CMK (cell line): ENCODE measurements at places on chromosomes 3 and 15.

GRCh38 chr3:119628816-119629445, 31.2 kb downstream of the PLA1A start:
- no peak for DNase-seq

GRCh38 chr3:160061525-160061924, 72.9 kb downstream of the IL12A start:
- no peak for DNase-seq

- no peak for DNase-seq
Observed at GRCh38 chr15:73727330-73727976, 25.7 kb downstream of the INSYN1 start.

DNA sequence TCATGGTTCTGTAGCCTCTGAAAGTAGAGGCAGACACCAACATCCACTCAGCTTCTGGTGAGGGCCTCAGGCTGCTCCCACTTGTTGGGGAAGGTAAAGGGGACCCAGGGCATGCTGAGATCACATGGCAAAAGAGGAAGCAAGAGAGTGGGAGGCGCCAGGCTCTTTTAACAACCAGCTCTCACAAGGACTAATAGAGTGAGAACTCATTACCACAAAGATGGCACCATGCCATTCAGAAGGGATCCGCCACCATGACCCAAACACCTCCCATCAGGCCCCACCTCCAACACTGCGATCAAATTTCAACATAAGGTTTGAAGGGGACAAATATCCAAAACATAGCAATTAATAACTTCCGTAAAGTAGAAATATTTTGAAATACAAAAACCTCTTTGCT, 192.3 kb downstream of the OCA2 start:
- DNase-seq = no peak

GRCh38 chr3:27677565-27677964, 44.6 kb downstream of the EOMES start:
- no peak for DNase-seq

- DNase-seq = no peak
Observed at GRCh38 chr15:48842501-48842900, 31.6 kb upstream of the CEP152 start.

DNA sequence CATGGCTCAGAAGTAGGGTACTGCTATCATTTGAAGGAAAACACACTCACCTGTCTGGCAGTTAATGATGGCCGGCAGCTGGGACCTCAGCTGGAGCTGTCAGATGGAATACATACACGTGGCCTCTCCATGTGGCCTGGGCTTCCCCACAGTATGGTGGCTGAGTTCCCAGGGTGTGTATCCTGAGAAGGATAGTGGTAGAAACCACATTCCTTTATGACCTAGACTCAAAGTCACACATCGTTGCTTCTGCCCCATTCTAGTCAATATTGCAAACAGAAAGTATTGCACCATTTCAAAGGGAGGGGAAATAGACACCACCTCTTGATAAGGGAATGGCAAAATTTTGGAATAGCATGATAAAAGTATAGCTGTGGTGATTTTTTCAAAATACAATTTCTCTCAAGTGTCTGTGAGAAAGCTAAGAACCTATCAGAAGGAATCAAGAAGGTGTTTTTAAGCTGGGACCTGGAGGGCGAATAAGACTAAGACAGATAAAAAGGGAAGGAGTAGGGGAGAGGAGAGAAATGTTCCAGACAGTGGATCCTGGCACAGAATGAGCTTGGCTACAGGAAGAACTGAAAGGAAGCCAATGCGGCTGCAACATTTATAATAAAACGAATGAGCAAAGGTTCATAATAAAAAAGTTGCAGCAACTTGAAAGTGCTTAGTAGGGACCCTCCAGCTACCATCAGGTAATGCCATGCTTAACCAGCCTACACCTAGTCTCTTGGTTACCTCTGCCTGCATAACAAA, 40.1 kb upstream of the GALNT15 start:
- no peak for DNase-seq

GRCh38 chr3:95810462-95810861, 1003.9 kb upstream of the EPHA6 start:
- DNase-seq = no peak

DNA sequence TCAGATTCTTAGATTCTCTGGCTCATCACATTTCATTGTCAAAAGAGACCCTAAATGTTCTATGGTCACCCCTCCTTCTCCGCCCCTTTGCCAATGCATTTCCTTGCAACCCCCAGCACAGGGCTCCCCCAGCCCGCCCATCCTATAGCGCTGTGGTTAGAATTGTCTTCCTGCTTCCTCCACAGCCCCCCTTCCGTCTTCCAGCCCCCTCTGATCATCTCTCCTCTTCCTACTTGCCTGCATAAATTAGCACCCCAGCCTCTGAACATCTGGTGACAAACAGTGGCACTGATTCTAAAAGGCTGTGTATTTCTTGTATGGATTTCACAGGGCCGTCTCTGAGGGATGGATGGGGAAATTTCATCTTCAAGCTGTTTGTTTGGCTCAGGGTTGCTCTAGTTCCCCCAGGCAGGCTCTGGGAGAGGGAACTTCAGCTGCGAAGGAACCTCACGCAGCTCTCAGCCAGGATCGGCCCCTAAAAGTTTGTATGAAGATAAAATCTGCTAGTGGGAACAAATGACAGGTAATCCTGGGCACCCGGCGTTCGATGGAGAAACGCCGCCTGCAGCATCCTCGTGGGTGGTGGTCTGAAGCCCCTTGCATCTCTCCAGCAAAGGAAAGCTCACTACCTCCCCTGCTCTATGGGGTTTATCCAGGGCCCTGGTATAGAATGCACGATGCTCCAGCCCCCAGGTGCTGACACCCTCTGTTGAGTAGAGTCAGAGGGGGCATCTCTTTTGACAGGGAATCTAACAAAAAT, 83.0 kb downstream of the WNT7A start:
- no peak for DNase-seq

DNA sequence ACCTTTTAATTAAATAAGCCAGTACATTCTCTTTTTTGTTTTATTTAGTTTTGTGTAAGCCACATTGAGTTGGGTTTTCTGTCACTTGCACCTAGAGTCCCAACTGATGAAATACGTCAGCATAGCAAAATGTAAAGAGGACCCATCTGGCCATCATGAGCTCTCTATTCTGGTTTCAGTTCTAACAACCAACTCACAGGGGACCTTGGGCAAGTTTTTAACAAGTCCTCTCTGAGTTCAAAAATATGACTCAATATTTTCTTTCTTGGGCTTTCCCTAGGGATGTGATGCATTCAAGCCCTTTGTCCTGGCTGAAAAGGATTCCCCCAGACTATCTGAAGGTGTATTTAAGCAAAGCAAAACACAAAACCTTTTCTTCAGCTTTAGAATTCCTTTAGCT, 32.9 kb downstream of the PLCH1 start:
- DNase-seq = no peak

GRCh38 chr3:110296885-110297284, 774.7 kb upstream of the NECTIN3 start:
- DNase-seq = no peak

DNA sequence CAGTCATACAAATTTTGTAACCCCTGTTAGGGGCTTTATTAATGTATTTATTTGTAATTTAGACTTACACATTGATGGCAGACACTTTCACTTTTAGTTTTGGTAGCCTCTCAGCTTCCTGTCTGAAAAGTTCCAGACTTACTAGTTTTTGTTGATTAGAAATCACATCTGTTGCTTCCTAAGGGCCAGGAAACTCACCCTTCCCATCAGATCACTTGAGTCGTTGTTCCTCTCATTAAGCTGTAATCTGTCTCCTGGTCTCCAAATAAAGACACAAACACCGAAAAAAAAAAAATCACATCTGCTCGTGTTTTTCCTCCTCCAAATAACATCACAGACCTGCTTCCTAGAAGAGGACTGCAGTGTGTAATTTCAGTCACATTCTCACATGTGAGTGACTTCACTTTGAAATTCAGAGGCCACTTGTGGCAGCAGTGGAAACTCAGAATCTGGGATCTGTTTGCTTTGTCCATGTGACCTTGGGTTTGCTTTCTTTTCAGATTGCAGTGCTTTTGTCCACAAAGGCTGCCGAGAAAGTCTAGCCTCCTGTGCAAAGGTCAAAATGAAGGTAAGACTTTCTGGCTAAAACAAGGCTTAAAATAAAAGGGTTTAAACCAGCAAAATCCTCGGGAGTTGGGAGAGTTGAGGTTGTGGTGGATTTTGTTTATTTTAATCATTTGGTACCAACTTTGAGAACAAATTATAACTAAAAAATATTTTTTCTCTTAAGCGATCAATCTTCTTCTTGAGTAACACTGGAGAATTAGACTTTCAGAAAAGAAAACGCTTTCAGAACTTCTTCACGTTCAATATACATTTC, 87.0 kb downstream of the KLHL25 start:
- DNase-seq = no peak

DNA sequence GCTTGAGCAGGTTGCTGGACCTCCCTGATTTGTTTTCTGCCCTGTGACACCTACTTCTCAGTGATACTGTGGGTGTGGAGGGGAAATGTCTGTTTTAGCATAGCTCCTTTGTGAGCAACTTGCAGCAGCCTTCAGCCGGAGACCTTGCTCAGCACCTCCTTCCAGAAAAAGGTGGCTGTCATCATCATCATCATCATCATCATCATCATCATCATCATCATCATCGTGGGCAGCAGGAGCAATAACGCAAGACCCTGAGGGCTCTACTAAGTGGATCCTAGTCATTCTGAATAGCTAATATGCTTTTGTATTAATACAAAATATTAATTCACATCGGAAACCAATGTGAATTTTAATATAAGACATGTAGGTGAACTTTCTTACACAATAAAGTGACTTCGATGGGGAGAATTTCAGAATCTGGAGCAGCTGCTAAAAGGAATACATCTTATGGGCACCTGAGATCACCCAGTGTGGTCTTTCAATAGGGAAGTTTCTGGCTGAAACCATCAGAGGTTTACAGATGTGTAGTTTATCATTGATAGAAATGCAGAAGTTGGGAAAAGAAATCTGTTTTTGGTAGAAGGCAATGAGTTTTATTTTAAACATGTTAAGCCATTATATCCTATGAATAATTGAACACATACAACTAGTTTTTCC, 8.6 kb downstream of the GABRR3 start:
- DNase-seq = no peak

- no peak for DNase-seq
Observed at GRCh38 chr3:168071591-168072322, 24.0 kb downstream of the GOLIM4 start.

DNA sequence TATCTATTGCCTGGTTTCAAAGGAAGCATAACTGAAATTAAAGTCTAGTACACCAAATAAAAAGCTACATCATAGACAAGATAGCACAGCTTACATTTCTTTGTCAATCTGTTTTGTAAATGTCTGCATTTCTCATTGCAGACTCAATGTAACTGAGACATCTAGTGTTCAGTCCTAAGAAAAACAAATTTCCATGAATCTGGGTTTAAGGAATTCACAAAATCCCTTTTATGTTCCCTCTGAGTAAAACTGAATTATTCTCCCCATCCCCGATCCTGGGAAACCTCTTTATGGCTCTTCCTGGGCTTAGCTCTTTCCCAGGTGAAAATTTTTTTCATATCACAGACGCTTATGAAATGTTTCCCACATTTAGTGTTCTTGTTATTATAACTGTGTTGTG, 21.6 kb upstream of the RASA2 start:
- DNase-seq = no peak

GRCh38 chr3:45135959-45136358, 10.2 kb downstream of the CDCP1 start:
- DNase-seq = no peak

- DNase-seq = no peak
Observed at GRCh38 chr3:61805510-61806080, 244.2 kb downstream of the PTPRG start.

GRCh38 chr3:26472345-26472744, 150.2 kb upstream of the LRRC3B start:
- DNase-seq = no peak

DNA sequence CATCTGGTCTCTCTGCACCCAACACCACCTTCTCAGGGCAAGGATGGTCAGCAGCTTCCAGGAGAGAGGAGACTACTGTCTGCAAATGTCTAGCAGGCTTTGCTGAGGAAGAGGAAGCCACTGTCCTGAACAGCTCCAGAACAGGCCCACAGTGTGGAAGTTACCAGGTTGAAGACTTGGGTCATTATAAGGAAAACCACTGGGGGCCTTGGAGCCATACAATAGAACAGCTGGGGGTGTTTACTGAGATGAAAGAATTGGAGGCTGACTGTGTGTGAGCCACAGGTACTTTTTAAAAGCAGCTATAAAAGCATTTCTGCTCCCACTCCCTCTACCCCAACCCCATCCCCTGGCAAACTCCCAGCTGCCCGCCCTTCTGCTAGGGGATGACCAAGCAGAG, 24.2 kb downstream of the SRGAP3 start:
- DNase-seq = no peak

DNA sequence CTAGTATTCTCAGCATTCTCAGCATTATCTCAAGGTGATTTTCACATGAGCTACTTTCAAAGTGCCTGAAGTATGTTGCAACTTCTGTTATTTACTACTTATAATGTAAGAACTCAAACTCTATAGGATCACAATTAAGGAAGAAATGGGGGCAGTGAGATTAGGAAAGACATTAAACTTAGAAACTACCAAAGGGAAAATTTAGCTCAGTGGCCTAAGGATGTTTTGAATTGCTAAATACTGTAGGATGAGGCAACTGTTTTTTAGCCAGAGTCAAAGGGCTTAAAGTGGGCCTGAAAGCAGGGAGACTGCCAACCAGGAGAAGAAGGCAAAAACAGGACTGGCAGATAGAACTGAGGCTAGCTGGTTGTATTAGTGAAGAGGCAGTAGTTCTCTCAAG, 55.5 kb upstream of the MBNL1 start:
- no peak for DNase-seq

GRCh38 chr3:196219194-196219969, 3.0 kb downstream of the SLC51A start:
- no peak for DNase-seq

- DNase-seq = no peak
Observed at GRCh38 chr3:53794597-53794996, 51.6 kb downstream of the CHDH start.

GRCh38 chr3:188295876-188296275, 141.9 kb downstream of the LPP start:
- DNase-seq = no peak

DNA sequence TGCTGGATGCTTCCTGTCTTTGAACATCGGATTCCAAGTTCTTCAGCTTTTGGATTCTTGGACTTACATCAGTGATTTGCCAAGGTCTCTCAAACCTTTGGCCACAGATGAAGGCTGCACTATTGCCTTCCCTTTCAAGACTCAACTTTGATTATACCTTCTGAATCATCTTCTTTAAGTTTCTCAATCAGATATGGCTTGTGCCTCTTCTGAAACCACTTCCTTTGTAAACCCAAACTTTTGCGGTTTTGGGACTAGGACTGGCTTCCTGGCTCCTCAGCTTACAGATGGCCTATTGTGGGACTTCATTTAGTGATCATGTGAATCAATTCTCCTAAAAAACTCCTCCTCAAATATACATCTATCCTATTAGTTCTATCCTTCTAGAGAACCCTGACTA, 47.1 kb upstream of the CADPS start:
- no peak for DNase-seq

DNA sequence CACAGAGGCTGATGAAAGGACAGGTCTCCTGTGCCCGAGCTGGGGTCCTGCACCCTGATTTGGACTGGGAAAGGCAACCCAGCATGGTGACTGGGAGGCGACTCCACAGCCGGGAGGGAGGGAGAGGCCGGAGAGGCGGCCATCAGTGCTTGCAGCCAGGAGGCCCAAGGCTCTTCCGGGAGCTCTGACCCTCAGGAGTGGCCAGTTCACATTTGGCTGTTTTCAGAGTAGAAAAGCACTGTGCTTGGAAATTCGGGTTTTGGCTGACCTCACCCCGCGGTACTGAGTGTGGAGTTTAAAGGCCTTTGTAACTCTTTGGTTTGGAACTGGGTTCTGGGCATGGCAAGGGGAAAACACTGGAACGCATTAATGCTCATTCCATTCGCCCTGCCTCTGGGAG, 31.9 kb downstream of the SMAD6 start:
- no peak for DNase-seq

- DNase-seq = no peak
Observed at GRCh38 chr3:178320456-178321351, 215.5 kb upstream of the KCNMB2 start.
